ENCODE measurements at places on chromosomes 16 and 17.

GRCh38 chr17:67526700-67527099 lies 149.6 kb downstream of the PITPNC1 start:
- DNase-seq = no peak

DNA sequence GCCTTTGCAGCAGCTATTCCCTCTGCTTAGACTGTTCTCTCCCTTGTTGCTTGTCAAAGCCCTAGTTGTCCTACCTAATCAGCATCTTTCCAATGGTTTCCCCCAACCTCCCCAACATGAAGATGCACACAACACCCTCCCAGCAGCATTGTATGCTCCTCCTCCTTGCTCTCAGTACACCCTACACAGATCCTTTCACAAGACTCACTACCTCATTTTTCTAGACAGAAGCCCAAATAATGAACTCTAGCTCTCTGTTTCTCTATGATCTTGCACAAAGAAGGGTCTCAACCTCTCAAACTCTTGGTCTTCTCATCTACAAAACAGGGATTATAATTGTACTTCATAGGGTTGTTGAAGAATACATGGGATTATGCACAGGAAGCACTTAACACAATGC lies 19.4 kb downstream of the PSME3IP1 start:
- DNase-seq = no peak

DNA sequence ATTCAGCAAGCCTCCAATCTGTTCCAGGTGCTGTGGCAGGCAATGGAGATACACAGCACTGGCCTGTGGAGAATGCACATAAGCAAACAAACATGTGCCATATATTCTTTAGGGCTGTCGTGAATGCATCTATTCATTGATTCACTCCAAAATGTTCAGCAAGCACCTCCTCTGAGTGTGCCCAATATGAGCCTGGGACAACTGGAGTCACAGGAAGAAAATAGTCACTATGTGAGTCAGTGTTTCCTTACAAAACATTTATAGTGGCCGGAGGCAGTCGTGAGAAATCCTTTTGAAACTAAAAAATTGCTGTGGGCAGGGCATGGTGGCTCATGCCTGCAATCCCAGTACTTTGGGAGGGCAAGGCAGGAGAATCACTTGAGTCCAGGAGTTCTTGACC lies 310.1 kb downstream of the CA10 start:
- DNase-seq = no peak

DNA sequence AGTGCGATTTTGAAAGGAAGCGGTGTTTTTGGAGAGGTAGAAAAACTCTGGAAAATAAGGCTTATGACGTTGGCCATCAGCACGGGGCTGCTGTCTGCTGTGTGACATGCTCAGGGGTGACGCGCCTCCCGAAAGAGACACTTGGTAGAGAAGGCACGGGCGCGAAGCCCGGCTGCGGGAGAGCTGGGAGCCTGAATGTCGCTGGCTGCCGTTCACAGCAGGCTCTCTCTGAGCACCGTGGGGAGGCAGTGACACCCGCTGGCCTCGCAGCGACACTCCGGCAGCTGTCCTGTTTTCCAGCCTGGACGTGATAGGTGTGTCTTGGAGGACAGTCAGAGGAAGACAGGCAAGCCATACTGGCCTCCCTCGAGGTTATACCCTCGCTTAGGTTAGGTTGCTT lies 759.1 kb upstream of the RBFOX1 start:
- DNase-seq = no peak

- DNase-seq = no peak
Measured at GRCh38 chr17:51850201-51850600, 308.3 kb downstream of the CA10 start.

GRCh38 chr16:66979011-66979717 lies 9.2 kb upstream of the CES4A start:
- DNase-seq = peak; percentile 20

DNA sequence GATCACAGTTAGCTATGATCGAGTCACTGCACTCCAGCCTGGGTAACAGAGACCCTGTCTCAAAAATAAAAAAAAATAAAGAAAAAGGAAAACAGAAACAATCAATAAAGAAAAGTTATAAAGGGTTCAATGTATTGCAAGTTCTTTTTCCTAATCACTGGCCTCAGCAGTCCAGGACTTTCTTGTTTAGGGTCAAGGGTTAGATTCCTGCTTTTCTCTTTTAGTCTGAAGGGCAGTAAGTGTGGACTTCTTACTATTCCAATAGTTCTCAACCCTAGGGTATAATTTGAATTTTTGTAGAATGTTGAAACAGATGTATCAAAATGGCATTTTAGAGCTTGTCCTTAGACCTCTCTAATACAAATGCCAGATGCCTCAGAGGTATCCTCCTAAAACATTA lies 27.3 kb downstream of the SMYD4 start:
- no peak for DNase-seq

DNA sequence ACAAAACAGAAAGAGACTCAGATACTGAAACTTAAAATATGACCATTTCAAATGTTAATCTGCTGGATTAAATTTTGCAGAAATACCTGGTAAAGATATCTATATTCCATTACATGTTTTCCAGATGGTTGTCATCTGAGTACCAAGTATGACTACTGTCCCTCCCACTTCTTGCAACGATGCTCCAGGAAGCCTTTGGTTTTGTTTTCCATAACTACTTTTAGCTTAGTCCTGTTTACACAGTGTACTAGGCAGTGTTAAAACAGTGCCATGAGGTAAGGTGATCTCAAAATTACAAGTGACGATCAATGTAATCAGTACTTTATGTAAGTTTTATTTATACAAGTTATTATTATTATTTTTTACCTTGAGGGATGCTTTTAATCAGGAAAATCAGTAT lies 17.8 kb downstream of the SMARCE1 start:
- no peak for DNase-seq

GRCh38 chr16:84379709-84380362 lies 11.5 kb downstream of the ATP2C2 start:
- no peak for DNase-seq

DNA sequence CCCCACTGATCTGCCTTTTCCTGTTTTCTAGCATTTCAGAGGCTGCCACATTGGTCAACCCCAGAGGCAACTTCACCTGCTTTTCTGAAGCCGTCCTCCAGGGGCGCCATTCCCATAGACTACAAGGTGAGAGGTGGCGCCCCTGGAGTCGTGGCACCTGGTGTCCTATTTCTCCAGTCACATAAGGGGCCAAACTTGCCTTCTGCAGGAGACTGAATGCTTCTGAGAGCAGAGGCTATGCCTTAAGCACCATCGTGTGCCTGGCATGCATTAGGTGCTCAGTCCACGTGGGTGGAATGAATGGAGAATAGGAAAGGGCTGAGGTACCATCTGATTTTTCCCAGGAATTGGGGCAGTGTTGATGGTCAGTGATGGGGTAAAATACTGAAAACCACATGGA lies 164.8 kb downstream of the HAPSTR1 start:
- no peak for DNase-seq

- no peak for DNase-seq
Measured at GRCh38 chr17:68356520-68356919, 65.2 kb downstream of the ARSG start.

- peak; percentile 81 for DNase-seq
Measured at GRCh38 chr17:77427391-77427991, 286.7 kb downstream of the SEC14L1 start.

- DNase-seq = peak; percentile 18
Measured at GRCh38 chr16:70267516-70267915, 15.8 kb upstream of the EXOSC6 start.

DNA sequence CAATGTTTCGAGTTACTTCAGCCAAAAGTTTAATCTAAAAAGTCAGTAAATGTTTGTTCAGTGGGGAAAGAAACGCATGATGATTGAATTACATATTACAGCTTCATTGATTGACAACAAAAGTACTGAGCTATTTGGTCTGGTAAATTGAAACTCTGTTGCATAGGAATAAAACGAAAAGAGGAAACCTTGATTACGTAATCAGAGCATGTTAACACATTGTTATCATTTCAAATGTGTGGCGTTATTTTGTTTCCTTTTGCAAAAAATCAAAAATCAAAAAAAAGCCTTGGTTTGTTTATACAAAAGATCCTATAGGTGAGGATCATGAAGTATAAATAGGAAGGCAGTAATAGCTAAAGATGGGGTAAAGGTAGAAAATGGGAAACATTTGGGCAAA lies 19.5 kb upstream of the CA10 start:
- no peak for DNase-seq

GRCh38 chr17:11503308-11504035 lies 94.8 kb upstream of the DNAH9 start:
- DNase-seq = no peak

DNA sequence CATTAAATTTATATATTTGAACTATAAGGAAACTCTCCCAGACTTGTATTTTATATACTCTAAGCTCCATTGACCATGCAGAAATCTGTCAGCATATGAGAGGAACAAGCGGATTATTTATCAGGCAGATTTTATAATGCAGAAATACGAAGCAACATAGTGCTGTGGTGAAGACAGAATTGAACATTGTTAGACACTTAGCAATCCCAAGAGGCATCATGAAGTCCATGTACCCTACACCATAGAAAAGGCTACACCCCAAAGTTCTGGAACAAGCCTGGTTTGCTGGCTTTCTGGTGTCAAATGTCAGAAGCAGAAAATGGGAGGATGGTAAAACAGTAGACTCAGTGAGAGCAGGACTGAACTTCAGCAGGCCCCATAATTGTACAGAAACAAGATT lies 241.1 kb downstream of the PRKCA start:
- no peak for DNase-seq

GRCh38 chr17:36085765-36086164 lies 4.2 kb downstream of the CCL3 start:
- DNase-seq = peak; percentile 7

DNA sequence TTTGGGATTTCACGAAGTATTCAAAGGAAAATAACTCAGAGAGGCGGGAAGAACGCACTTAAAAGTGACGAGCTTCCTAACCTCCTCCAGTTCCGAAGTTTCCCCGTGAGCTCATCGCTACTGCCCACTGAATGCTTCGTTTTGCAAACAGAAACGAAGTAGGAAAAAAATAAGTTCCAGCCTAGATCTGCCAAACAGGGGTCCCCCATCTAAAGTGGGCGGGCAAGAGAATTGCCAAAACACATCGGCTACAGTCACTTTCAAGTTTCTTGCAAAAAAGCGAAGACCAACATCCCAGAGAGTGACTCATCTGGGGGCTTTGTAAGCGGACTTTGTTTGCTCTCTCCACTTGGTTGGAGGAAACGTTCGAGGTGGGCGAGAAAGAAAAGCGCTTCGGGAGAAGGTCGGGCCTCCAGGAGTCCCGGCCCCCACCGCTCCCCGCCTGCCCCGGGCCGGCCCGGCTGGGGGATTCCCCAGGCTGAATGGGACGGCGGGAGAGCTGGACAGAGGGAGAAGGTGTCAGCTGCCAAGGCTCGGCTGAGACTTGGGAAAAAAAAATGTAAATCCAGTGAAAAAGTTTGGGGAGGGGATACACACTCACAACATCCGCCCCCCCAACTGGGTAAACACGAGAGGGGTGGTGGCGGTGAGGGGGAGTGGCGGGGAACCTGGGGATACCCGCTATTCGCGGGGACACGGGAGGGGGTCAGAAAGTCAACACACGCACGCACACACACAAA lies 1.0 kb downstream of the VEZF1 start:
- no peak for DNase-seq

GRCh38 chr17:42803074-42803883 lies 4.6 kb downstream of the CNTD1 start:
- no peak for DNase-seq

DNA sequence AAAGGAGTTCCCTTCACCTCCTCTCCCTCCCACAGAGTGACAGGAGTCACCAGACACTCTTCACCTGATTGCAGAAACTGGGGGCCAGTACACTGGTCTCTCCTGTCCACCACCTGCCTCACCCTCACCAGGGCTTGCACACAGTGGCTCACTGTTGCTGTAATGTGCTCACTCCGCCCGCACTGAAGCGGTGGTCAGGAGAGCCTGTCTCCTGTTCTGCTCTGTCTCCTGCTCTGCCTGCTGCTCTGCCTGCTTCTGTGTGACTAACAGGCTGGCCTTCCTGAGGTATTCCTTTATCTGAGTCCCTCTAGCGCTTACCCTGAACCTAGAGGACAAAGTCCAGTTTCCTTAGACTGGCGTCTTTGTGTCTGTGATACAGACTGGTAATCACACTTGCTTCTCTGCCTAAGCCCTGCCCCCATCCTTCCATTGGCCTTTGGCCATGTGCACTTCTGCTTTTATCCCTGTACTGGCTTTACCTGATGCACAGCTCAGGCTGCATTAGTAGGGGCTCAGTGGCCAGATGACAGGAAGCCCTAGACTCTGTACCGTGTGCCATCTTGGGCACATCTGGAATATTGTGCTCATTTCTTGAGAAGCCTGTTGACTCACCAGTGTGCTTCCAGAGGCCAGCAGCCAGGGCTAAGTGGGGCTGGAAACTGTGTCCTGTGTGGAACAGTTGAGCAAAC lies 13.3 kb downstream of the PROCA1 start:
- DNase-seq = no peak

DNA sequence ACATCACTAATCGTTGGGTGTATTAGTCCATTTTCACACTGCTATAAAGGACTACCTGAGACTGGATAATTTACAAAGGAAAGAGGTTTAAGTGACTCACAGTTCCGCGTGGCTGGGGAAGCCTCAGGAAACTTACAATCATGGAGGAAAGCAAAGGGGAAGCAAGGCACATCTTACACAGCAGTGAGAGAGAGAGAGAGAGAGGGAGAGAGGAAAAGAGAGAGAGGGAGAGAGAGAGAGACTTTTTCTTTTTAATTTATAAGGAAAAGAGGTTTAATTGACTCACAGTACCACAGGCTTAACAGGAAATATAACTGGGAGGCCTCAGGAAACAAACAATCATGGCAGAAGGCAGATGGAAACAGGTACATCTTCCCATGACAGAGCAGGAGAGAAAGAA lies 41.7 kb downstream of the CNGB1 start:
- DNase-seq = no peak

DNA sequence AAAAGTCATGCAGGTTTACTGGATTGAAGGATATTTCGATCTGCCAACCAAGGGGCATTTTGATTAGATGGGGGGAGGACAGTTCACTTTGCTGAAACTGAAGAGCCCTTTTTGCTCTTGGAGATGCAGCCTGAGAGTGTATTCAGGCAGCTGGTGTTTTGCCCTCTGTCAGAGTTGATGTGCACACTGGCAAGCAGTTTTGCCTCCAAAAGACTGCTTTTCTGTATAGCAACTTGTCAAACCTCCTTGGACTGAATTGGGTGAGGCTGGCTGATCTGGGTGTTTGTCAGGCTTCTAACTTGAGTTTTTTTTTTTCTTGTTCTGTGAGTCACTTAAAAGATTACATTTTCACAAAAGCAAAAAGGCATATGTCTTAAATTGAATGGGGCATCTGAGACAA lies 22.6 kb upstream of the ANKFN1 start:
- no peak for DNase-seq

DNA sequence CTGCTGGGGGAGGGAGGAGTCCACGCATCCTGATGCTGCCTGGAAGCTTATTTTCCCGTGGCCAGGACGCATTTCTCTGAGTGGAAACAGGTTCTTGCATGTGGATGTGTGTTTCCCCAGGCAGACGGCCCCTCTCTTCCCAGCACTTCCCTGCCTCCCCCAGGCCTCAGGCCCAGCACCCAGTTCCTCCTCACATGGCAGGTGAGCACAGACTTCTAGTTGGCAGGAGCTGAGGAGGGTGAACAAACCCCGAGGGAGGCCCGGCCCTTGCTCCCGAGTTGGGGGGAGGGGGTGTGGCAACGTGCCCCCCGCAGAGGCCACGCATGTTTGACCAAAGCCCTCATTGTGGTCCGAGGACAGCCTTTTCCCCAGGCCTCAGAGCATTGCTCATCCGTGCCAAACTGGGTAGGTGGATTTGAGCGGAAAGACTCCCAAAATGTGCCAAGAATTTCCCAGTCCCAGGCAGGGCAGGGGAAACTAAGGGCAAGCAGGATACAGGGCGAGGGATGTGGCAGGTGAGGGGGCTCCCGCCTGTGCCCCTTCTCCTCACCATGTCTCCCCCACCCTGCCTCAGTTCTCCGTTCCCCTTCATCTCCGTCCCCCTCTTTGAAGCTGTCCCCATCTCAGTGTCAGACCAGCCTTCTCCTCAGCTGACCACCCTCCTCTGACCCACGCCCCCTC lies 1.5 kb upstream of the SPEM1 start:
- DNase-seq = no peak
